ENCODE measurements at places on chromosomes 13 and 19.

DNA sequence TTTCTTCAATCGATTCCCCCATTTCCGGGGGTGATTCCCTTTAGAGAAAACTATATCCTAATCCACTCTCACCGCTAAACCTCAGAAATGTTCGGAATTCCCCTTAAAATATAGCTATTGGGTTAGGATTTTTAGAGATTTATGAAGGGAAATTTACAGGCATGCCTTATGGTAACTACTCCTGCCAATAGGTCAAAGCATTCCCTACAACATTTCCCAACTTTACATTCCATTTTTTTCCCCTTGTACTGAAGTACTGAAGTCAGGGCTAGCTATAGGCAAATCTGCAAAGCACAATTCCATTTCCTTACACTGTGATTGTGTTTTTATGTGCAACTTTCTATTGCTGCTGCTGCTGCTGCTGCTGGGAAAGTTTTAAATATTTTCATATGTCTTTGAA is 2.1 kb downstream of the EDNRB start:
- DNase-seq: no peak

DNA sequence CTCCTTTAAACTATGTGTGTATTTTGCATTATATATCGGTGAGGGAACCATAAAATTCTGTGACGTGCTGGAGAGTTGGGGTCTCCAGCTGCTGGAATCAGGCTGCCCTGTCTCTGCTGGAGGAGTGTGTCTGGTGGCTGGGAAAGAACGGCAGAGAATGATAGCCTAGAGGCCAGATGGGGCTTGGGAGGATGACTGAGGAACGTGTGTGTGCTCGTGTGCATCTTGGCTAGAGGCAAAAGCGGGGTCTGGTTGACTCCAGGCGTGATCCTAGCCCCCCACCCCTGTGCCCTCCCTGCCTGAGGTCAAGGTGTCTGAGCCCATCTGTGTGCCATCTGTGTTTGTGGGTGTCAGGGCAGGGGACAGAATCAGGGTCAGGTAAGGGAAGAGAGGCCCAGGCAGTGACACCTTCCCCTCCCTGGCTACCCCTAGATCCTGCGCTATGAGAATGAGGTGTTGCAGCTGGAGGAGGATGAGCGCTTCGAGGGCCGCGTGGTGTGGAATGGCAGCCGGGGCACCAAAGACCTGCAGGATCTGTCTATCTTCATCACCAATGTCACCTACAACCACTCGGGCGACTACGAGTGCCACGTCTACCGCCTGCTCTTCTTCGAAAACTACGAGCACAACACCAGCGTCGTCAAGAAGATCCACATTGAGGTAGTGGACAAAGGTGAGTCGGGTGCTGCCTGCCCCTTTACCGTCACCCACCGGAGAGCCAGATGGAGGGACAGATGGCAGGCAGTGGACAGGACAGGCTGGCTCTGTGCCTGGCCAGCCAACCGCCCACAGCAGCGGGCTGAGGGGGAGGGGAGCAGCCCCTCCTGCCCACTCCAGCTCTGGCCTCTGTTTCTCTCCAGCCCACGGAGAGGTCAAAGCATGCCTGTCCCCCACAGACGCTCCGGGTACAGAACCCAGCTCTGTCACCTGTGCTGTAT is 3.1 kb downstream of the SCN1B start:
- DNase-seq: no peak

GRCh38 chr19:45716359-45717130 is 14.2 kb downstream of the FBXO46 start:
- DNase-seq: no peak

GRCh38 chr19:44875666-44876451 is 15.2 kb upstream of the TOMM40 start:
- no peak for DNase-seq

- no peak for DNase-seq
Observed at GRCh38 chr19:42202290-42202880, 15.1 kb downstream of the DEDD2 start.

- no peak for DNase-seq
Observed at GRCh38 chr13:101982903-101983302, 418.9 kb downstream of the FGF14 start.

- no peak for DNase-seq
Observed at GRCh38 chr13:111390522-111391270, 70.3 kb downstream of the TEX29 start.

- no peak for DNase-seq
Observed at GRCh38 chr19:38912600-38913514, 871 bp upstream of the CCER2 start.

GRCh38 chr19:16801600-16802013 is 27.6 kb upstream of the SIN3B start:
- no peak for DNase-seq

- DNase-seq: no peak
Observed at GRCh38 chr13:27117158-27117557, 54.5 kb downstream of the USP12 start.

DNA sequence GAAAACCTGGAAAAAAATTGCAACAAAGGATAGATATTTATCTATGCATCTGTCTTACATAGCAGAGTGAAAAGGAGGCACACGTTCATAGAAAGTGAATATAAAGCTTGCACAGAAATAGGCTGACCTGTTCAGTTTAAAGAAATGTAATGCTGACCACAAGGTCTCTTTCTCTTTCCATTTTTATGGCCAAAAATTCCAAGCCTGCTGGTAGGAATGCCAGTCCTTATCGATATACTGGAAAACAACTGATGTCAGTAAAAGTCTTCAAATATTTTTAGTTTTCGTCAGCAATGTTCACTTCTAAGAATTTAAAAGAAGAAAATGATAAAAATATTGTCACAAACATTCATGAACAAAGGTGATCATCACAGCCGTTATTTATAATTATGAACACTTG is 59.0 kb upstream of the MCF2L start:
- DNase-seq: no peak

- DNase-seq: no peak
Observed at GRCh38 chr19:19459073-19459472, 53.6 kb downstream of the GATAD2A start.

GRCh38 chr13:89181041-89181440 is 1509.9 kb downstream of the SLITRK5 start:
- DNase-seq: no peak

GRCh38 chr19:49400029-49400428 is 12.0 kb downstream of the KASH5 start:
- DNase-seq: no peak

DNA sequence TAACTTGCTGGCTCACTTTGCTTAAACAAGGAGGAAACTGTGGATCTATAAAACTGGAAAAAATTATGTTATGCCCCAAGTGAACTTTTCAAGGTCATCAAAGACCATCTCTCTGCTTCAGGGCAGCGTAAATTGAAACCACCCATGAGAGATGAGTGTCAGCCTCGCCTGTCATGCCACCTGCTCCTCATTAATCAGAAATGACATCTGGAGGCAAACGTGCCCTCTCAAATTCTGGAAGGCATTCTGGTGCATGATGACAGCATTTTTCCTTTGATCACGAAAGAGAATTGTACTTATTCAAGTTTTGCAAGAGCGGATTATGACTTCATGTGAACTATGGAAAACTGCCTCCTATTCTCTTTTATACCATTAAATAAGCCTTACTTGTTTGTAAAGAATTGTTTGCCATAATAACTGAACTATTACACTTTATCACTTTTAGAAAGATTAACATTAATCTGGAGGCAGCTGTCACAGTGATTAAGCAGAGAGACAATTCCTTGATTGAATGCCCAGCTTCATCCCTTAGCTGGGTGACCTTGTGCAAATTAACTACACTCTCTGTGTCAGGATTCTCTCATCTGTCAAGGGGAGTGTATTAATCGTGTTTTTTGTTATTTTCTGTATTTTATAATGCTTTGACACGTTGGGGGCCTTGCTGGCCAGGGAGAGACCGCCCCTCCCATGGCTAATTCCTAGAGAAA is 17.0 kb upstream of the SACS start:
- no peak for DNase-seq

DNA sequence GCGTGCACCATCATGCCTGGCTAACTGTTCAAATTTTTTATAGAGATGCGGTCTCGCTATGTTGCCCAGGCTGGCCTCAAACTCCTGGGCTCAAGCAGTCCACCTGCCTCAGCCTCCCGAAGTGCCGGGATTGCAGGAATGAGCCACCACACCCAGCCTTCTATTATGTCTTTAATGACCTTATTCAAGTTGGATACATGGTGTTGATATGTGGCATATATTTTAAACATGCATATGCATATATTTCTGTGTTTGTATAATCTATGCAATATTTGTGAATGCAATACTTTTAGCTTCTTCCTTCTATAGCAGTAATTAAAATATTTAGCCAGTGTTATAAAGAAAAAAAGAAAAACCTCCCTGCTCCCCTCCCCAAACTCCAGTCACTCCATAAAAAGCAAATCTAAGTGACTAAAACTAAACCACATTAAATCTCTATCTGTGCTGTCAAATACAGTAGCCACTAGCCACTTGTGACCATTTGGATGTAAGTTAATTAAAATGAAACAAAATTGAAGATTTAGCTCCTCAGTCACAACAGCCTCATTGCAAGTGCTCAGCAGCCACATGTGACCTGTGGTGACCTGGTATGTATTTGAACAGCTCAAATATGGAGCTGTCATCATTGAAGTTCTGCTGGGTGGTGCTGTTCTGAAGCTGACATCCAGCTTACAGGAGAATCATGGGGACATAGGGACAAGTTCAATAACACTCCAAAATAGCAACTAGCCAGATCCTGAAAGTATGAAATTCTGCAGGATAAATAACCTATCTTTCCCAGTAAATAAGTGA is 27.4 kb downstream of the FCGBP start:
- DNase-seq: no peak

DNA sequence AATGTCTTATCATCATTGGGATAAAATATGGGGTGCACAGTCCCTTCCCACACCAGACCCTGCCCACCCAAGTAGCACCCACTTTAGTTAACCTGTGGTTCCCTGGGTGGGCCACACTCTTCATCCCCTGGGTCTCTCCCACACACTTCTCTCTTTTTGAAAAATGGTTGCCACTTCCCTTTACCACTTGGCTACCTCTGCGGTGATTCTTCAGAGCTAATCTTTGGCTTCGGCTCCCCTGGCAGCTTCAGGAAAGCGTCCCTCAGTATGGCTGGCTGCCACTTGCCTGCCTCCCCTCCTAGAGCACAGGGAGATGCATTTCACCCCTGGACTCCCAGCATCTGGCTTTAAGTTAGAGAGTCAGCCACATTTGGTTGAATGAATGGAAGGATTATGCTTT is 18.2 kb downstream of the CCNA1 start:
- DNase-seq: no peak

DNA sequence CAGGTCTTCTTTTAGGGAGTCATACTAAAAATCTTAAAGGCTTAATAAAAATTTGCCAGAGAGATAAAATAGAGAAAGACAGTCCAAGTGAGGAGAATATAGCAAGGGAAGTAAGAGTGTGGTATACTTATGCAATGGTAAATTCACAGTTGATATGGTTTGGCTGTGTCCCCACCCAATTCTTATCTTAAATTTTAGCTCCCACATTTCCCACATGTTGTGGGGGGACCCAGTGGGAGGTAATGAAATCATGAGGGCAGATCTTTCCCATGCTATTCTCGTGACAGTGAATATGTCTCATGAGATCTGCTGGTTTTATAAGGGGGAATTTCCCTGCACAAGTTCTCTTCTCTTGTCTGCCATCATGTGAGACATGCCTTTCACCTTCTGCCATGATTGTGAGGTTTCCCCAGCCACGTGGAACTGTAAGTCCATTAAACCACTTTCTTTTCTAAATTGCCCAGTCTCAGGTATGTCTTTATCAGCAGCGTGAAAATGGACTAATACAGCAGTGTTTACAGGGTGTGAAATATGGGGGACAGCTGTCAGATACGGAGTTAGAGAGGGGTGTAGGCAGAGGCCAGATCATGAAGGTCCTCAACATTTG is 115.4 kb downstream of the UGGT2 start:
- DNase-seq: no peak

GRCh38 chr19:29667387-29667783 is 2.1 kb downstream of the PLEKHF1 start:
- no peak for DNase-seq

GRCh38 chr13:94673851-94674250 is 38.5 kb downstream of the SOX21 start:
- no peak for DNase-seq

DNA sequence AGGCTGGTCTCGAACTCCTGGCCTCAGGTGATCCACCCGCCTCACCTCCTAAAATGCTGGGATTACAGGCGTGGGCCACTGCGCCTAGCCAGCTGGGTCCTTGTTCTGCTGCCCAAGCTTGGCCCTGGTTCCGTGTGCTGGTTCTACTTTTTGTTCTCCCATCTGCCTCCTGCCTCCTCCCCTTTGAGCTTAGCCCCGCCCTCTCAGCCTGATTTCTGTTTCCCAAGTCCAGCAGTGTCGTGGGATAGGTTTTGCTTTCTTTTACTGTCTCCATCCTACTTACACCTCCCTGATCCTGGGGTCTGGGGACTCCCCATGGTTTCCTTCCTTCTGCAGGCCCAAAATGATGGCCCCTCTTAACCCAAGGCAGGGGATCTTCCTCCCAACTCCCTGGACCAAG is 2.4 kb downstream of the BLOC1S3 start:
- DNase-seq: no peak

GRCh38 chr13:55577847-55578210 is 1562.9 kb upstream of the PRR20A start:
- DNase-seq: no peak

DNA sequence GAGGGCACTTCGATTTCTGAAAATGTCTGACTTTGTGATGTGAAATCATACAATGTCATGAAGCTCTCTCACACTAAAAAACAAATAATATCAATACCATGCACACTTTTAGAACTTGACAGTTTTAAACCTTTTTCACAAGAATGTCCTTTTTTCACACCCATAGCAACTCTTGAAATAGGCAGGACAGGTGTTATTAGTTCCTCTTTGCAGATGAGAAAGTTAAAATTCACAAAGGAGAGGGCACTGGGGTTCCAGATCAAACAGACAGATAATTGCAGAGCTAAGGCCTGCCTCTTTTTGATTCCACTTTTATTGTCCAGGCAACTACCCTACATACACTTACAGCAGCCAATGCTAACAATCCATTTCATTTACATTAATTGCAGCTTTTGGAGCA is 142.8 kb downstream of the KLF12 start:
- DNase-seq: no peak

DNA sequence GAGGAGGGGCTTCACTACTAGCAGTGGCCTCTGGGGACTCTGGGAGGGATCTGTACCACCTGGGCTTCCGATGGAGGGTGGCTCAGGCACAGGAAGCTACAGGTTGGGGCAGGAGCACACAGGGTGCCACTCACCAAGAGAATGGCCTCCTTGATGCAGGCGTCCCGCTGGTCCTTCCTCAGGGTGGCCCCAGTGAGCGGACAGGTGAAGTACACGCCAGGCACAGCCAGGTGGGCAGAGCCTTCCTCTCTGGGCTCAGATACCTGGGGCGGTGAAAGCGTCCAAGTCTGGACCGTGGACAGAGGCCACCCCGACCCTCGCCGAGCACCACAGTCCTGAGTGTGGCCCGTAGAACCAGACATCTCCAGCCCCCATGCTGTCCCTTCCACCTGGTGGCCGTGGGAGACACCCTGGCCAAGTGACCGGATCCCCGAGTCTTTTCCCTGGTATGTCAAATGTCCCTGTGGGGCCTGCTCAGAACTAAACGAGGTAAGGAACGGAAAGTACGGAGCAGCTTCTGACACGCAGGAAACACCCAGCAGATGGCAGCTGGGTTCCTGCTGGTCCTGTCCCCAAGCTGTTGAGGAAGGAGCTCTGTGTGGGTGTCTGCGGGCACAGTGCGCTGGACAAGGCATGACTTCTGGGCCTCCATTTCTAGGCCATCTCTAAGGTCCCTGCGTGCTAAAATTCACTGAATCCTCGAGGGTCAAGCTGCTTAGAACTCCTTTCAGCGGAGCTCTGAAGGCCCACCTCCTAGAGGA is 5.2 kb downstream of the UBXN6 start:
- DNase-seq: no peak

GRCh38 chr13:41938918-41939317 is 22.0 kb downstream of the VWA8 start:
- no peak for DNase-seq
